ENCODE measurements at places on chromosomes 6 and 20.

DNA sequence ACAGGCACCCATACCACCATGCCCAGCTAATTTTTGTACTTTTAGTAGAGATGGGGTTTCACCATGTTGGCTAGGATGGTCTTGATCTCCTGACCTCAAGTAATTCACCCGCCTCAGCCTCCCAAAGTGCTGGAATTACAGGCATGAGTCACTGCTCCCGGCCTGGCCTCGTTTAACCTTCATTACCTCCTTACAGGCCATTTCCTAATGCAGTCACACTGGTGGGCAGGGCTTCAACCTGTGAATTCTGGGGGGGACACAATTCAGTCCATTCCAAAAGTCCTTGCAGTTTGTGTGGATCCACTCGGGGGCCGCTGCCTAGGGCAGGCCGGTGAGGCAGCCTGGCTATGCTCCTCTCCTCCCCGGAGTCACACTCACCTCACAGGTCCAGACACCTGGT lies 112.4 kb upstream of the SNX9 start:
- no peak for DNase-seq

- DNase-seq = no peak
Measured at GRCh38 chr6:9140951-9141460, 705.7 kb upstream of the SLC35B3 start.

- DNase-seq = no peak
Measured at GRCh38 chr6:170266061-170266825, 24.6 kb downstream of the DLL1 start.

DNA sequence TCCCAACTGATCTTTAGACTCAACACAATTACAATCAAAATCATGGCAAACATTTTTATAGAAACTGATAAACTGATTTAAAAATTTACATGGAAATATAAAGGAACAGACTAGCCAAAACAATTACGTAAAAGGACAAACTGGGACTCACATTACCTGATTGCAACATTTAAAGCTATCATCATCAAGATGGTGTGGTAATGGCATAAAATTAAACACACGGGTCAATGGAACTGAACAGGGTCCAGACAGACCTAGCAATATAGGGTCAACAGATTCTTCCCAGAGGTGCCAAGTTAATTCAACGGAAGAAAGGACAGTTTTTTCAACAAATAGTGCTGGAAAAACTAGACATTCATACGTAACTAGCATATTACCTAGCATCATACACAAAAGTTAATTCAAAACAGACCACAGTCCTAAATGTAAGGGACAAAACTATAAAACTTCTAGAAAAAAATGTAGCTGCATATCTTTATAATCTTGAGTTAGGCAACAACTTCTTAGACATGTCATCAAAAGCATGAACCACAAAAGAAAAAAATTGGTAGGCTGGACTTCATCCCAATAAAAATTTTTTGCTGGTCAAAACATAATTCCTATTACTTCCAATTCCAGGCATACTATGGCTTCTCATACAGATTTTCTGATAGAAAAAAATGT lies 147.4 kb upstream of the BEND6 start:
- no peak for DNase-seq

DNA sequence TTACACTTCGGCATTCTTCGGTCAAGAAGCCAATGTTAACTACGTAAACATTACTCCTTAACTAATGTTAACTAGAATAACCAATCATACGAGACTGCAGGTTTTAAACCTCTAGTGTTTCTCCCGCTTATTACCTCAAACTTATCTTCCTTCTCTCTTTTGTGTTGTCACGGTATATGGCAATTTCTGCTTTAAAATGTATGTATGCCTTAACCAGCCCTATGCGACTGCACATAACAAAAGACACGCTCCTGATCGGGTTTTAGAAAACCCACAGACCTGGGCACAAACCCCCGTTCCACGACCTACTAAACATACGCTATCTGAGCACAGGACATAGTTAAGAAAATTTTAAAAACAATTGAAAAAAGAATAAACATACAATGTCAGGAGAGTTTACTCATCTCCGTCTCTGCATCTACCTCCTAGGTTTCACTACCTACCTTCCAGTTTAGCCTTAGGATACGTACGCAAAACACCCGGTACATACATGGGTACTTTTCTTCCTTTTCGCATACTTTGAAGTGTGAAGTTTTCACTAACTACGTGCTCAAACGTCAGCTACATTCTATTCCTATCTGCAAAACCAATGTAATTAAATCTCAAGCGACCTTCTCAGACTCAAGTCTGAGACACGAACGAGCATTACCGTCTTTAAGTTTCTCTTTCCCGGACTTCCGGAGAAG lies 1.1 kb downstream of the CD164 start:
- no peak for DNase-seq

All from activated CD4-positive, alpha-beta T cell treated with anti-CD3 and anti-CD28 coated beads, Interleukin-2, amount 50 U/mL, for 4 hours (primary cell).